ENCODE measurements at places on chromosomes 6 and 20. TPM values are rescaled to one million over a fixed set of nuclear protein-coding genes. Genes with fewer than 3 reads are reported as not detected.

DNA sequence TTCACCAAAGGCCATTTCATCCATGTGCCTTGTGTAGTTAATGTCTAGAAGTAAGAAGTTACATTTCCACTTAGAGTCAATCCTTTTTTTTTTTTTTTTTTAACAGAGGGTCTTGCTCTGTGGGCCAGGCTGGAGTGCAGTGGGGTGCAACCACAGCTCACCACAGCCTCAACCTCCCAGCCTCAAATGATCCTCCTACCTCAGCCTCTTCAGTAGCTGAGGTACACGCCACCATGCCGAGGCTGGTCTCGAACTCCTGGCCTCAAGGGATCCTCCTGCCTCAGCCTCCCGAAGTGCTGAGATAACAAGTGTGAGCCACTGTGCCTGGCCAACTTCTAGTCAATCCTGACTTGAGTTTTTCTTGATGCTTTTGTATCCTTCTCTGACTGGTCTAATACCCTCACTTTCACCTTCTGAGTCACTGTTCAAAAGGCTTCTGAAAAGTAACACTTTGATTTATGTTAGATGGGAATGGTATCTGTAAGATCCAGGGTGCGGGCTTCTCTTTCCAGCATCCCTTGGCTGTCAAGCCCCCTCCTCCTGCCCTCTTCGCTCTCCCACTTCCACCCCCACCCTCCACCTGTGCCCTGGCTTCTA, 22.1 kb downstream of the TRAM2 start:
- DNase-seq = no peak

DNA sequence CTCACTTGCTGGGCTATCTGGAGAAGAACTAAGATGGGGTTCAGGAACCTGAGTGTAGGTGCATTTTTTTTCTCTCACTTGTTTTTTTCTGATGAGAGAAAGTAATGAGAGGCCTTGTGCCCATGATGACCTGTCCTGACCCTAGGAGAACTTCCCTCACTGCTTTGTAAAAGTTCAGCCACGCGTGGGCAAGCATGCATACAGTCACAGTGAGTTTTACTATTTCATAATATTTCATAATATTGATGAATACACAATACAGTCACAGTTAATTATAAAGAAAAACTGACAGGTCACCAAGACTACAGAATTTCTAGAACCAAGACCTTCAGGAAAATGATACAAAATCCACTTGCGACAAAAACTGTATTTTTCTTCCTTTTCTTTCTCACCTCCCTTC, 111.8 kb downstream of the MAP7 start:
- DNase-seq = no peak

Gene SMIM13
- total RNA-seq = 6.7 TPM

- DNase-seq = peak; percentile 45
Observed at GRCh38 chr6:53066077-53066417, 843 bp downstream of the FBXO9 start.

- DNase-seq = no peak
Observed at GRCh38 chr6:53879608-53880007, 84.8 kb downstream of the LRRC1 start.

Gene C6orf58
- total RNA-seq = not detected

- DNase-seq = peak; percentile 50
Observed at GRCh38 chr6:134626086-134626485, 308.2 kb upstream of the SGK1 start.

DNA sequence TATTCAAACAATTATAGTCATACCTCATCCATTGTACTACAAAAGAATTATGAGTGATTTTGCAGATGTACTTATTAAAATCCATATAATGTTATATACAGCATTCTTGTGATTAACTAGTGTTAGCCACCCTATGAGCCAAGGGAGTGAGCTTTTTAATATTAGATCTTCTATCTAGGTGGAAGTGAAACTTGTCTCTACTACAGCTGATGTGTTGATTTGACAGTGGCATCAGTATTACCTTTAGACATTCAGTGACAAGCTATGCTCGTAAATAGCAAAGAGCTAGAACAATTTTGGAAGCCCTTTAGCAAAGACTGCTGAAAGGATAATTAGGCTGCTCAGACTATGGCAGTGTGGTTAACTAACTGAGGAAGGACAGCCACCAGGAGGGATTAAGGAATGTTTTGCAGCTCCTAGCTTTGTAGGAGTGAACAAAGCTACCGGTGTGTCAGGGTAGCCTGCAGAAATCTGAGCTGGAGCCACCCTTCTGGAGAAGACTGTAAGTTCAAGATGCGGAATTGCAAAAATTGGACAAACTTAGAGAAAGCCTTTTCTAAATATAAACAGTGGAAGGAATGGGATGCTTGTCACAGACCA, 73.7 kb downstream of the AFG1L start:
- no peak for DNase-seq

DNA sequence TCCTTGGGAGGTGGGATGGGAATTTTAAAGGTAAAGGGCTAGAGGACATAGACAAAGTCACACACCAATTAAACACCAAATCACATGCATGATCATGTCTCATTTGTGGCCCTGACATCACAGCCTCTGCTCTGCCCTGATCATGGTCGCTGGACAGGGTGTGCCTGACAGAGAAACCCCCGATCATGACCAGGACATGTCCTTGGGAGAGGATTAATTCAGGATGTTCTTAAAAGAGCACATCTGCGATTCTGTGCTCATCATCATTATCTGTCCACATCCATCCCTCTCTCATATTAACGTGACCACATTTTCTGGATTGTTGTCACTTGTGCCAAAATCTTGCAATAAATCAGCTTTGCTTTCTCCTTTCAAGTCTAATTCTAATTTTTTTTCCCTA, 7.7 kb upstream of the PBOV1 start:
- DNase-seq = no peak
